ENCODE measurements at places on chromosomes 4 and X. TPM values are rescaled to one million over a fixed set of nuclear protein-coding genes. Genes with fewer than 3 reads are reported as not detected.
A peak's percentile ranks its signal among the peaks of the same experiment; 100 is the strongest.

TMEM154 gene
- 41.2 TPM for total RNA-seq

GRCh38 chr4:3651267-3651845 lies 114.8 kb upstream of the ADRA2C start:
- no peak overlapping the region for H3K27ac ChIP-seq
- H3K27me3 ChIP-seq, result no peaks in the 10 kb centered on the region
- DNase-seq, result no peak

GRCh38 chrX:19789782-19790181 lies 97.6 kb downstream of the SH3KBP1 start:
- no peaks in the 10 kb centered on the region for H3K27me3 ChIP-seq
- H3K36me3 ChIP-seq, result no peaks in the 10 kb centered on the region
- no peak overlapping the region for H3K4me3 ChIP-seq
- no peaks in the 10 kb centered on the region for H3K4me1 ChIP-seq
- H3K27ac ChIP-seq, result no peak overlapping the region

ZDHHC9 gene
- 11.9 TPM for total RNA-seq

XAGE2 gene
- not detected for total RNA-seq

GRCh38 chr4:71444395-71444794 lies 105.6 kb downstream of the SLC4A4 start:
- H3K27ac ChIP-seq, result no peak overlapping the region
- no peak overlapping the region for H3K4me3 ChIP-seq
- H3K27me3 ChIP-seq, result no peaks in the 10 kb centered on the region
- DNase-seq, result no peak
- H3K36me3 ChIP-seq, result no peaks in the 10 kb centered on the region
- no peaks in the 10 kb centered on the region for H3K4me1 ChIP-seq

DNA sequence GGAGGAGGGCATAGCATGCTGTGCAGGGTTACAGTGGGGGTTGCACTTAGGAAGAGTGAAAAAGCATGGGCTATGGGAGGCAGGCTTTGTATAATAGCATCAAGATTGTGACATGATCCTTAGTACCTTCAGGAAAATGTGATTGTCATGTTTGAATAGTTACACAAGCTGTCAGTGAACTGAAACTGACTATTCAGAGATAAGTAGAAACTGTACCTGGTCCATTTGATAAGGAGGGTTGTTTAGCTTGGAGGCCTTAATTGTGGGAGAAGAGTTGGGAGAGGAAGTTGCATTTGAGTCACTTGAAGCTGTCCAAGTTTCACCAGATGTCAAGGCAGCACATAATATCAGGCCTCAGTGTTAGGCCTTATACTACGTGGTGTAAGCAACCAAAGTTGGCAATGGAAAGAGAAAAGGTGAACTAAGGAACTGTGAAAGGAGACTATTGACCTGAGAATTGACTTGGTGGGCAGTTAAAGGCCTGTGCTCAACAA lies 85.0 kb downstream of the TEX13C start:
- no peaks in the 10 kb centered on the region for H3K27me3 ChIP-seq
- H3K4me3 ChIP-seq, result no peak overlapping the region
- H3K36me3 ChIP-seq, result no peaks in the 10 kb centered on the region
- no peak for DNase-seq
- H3K4me1 ChIP-seq, result no peaks in the 10 kb centered on the region

- H3K4me1 ChIP-seq, result peaks cover 9% of the 10 kb centered on the region
- H3K27ac ChIP-seq, result no peak overlapping the region
- no peaks in the 10 kb centered on the region for H3K36me3 ChIP-seq
- H3K27me3 ChIP-seq, result no peaks in the 10 kb centered on the region
- DNase-seq, result no peak
Observed at GRCh38 chr4:98921292-98921691, 7.6 kb downstream of the EIF4E start.

GRCh38 chr4:51836549-51836948 lies 6.4 kb upstream of the DCUN1D4 start:
- H3K27ac ChIP-seq, result no peak overlapping the region
- H3K27me3 ChIP-seq, result peaks cover 5% of the 10 kb centered on the region
- no peak overlapping the region for H3K4me3 ChIP-seq
- no peaks in the 10 kb centered on the region for H3K4me1 ChIP-seq
- DNase-seq, result no peak

DNA sequence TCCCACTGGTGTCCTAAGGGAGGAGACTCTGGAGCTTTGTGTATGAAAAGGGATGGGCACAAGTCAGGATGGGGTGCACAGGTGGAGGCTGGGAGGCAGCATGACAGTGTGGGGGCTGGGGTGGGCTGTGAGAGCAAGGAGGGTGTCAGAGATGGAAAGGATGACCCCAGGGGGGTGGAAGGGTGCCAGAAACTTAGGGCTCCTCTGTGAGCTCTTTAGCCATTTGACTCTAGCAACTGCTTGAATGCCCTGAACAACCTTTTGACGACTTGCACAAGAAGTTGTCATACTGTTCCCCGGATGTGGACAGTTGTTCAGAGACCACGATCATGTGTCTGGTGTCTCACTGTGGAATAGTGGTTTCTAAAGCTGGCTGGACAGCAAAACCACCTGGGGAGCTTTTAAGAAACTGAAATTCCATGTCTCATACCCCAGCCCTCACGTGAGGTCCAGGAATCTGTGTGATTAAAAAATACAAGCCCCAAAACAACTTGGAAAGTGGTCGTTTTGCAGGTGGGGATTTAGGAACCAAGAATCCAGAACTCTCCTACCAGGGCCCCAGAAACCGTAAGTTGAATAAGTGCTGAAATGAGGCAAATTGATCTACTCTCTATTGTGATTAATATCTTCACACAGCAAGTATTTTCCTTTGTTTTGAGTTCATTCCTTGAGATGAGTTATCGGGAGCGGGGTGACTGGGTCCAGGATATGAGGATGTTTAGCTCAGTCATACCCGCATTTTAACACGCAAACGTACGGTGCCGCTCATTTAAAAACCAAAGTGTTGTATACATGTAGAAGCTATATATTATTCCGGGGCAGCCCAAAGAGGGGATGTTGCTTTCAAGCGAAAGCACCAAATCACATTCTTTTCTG lies 3.4 kb downstream of the RHOH start:
- H3K4me3 ChIP-seq, result peak overlapping the region; percentile 49
- no peak for DNase-seq
- no peaks in the 10 kb centered on the region for H3K27me3 ChIP-seq
- peak overlapping the region; percentile 77 for H3K27ac ChIP-seq
- H3K4me1 ChIP-seq, result no peaks in the 10 kb centered on the region

DNA sequence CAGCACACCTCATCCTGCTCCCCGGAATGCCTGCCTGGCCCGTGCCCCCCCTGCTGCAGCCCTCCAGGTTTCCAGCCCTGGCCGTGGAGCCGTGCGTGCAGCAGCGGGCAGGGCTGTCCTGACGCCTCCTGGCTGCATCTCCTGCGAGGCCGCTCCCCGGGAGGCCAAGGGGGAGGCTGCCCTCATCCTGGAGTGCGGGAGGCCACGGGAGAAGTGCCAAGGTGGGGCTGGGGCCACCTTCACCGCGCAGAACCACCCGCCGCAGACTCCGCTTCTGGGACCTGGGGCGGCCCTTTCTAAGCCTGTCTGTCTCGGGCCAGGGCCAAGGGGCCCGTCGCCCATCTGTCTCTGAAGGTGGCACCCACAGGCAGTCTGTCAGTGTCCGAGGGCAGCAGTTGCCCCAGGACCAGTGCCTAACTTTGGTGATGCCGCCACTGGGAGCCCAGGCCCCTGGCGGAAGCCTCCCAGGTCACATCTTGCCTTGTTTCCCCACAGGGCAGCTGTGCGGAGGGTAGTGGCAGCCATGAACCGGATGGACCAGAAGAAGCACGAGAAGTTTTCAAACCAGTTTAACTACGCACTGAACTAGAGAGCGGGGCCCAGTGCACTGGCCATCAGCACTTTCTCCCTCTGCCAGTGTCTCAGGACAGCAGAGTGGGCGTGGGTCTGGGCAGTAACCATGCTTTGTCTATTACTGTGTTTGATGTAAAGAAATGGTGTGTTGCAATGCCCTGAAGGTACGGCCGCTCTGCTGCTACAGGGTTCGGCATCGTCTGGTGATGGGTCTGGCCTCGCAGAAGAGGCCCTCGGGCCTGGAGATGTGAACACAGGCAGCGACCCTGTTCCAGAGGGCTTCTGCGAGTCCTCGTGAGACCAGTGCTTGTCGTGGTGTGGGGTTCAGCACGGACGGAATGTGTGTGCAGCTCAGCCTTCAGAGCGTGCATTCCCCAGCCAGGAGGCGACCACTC lies 20.6 kb downstream of the NKX1-1 start:
- H3K27ac ChIP-seq, result no peak overlapping the region
- H3K27me3 ChIP-seq, result no peaks in the 10 kb centered on the region
- DNase-seq, result no peak
- H3K36me3 ChIP-seq, result peaks cover 89% of the 10 kb centered on the region
- H3K4me3 ChIP-seq, result no peak overlapping the region
- no peaks in the 10 kb centered on the region for H3K4me1 ChIP-seq

- DNase-seq, result no peak
- H3K27me3 ChIP-seq, result no peaks in the 10 kb centered on the region
- H3K4me3 ChIP-seq, result no peak overlapping the region
- H3K36me3 ChIP-seq, result no peaks in the 10 kb centered on the region
- no peaks in the 10 kb centered on the region for H3K4me1 ChIP-seq
- H3K27ac ChIP-seq, result no peak overlapping the region
Observed at GRCh38 chrX:40022421-40022820, 75.3 kb downstream of the BCOR start.

SLC49A3 gene
- total RNA-seq, result 6.5 TPM

GRCh38 chr4:11404431-11404830 lies 24.3 kb downstream of the HS3ST1 start:
- no peaks in the 10 kb centered on the region for H3K27me3 ChIP-seq
- DNase-seq, result no peak
- H3K27ac ChIP-seq, result peak overlapping the region; percentile 56
- H3K4me3 ChIP-seq, result no peak overlapping the region
- H3K4me1 ChIP-seq, result peaks cover 55% of the 10 kb centered on the region

NPY1R gene
- 0.48 TPM for total RNA-seq

DNA sequence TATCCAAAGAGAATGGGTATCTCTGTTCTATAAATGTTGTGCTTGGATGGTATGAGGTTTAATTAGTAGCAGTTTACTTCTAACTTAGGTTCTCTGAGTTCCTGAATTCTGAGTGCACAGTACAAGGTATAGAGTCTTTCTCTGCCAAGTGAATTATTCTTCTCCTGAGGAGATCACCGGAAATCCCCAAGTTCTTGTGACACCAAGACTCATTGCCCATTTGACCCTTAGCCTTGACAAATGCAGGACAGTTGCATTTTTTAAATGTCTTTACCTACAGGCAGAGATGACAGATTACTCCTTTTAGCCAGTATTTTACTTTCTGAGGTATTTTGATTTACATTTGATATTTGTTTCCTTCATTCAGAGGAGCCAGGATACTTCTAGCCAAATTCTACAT lies 72.9 kb downstream of the MAOA start:
- H3K4me3 ChIP-seq, result no peak overlapping the region
- peaks cover 71% of the 10 kb centered on the region for H3K36me3 ChIP-seq
- no peak for DNase-seq
- no peak overlapping the region for H3K27ac ChIP-seq

DNA sequence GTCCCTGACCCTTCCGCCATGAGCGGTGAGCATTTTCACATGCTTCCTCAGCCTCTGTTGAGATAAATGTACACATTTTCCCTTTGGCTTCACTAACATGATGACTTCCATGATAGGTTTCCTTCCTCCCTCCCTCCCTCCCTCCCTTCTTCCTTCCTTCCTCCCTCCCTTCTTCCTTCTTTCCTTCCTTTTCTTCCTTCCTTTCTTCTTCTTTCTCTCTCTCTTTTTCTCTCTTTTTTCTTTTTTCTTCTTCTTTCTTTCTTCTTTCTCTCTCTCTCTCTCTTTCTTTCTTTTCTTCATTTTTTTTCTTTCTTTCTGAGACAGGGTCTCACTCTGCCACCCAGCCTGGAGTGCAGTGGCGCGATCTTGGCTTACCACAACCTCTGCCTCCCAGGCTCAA lies 8.9 kb downstream of the HGFAC start:
- no peak overlapping the region for H3K27ac ChIP-seq
- no peak overlapping the region for H3K4me3 ChIP-seq
- no peaks in the 10 kb centered on the region for H3K4me1 ChIP-seq

GRCh38 chrX:11474576-11474975 lies 181.4 kb downstream of the AMELX start:
- H3K4me1 ChIP-seq, result no peaks in the 10 kb centered on the region
- no peak for DNase-seq
- H3K36me3 ChIP-seq, result no peaks in the 10 kb centered on the region
- no peak overlapping the region for H3K27ac ChIP-seq
- no peak overlapping the region for H3K4me3 ChIP-seq
- no peaks in the 10 kb centered on the region for H3K27me3 ChIP-seq

- no peak for DNase-seq
- H3K4me1 ChIP-seq, result no peaks in the 10 kb centered on the region
- H3K36me3 ChIP-seq, result no peaks in the 10 kb centered on the region
Observed at GRCh38 chrX:153214934-153215333, 35.9 kb downstream of the MAGEA1 start.

DNA sequence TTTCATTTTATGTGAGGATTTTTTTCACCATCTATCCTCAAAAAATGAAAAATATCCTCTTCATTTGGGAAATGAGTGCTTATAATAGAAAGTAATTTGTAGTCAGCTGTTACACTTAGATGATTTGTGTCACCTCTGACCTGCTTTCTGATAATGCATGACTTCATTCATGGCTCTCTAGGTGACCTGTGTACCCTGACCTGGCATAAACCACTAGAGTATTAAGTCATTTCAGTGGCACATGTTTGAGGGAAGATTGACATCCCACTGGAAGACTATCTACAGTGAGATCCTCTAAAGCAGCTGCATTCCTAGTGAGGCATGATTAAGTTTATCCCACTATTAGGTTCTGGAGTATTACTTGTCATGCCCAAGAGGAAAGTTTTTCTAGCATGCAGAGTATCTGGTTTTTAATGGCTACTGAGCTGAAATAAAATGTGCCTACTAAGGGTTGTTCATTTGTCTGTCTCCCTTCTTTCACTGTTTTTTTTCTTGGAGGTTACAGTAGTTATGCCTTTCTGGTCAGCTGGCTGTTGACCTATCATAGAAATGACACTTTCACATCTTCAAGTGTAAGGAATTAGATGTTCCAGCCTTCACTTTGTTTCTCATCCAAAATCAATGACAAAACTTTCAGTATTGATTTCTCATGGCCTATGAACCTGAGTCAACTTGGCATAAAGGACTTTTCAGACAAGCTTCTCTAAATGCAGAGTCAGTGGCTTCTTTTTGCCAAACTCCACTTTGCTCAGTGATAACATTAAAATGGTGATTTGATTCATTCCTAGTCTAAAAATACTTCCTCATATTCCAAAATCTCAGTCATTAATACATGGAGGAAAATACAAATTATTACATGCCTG lies 33.1 kb downstream of the TET2 start:
- no peak for DNase-seq
- no peaks in the 10 kb centered on the region for H3K36me3 ChIP-seq
